ENCODE measurements at places on chromosomes 4 and X.

DNA sequence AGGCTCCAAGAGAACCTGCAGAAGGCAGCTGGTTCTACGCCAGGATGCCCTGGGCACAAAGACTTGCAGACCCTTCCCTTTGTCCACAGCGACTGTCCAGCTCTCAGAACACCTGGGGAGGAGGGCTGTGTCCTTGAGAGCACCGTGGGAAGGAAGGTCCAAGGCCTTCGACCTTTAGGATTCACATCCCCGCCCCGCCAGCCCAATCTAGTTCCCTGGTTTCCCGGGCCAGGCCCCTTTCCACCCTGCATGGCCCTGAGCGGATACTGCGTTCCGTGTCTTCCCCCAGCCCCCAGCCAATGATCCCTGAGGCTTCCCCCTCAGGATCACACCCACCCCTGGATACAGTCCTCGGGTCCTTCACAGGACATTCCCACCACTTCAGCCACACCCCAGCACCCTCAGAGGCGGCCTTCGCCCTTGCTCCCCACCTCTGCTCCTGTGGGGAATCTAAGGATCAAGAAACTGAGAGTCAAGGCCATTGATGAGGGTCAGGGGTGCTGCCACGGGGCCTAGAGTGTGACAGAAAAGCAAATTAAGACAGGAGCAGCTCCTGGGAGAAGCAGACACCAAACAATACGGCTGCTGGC is 9.1 kb downstream of the ABCD1 start:
- no peak for DNase-seq

GRCh38 chr4:77308843-77309242 is 151.8 kb downstream of the CCNG2 start:
- DNase-seq = no peak

DNA sequence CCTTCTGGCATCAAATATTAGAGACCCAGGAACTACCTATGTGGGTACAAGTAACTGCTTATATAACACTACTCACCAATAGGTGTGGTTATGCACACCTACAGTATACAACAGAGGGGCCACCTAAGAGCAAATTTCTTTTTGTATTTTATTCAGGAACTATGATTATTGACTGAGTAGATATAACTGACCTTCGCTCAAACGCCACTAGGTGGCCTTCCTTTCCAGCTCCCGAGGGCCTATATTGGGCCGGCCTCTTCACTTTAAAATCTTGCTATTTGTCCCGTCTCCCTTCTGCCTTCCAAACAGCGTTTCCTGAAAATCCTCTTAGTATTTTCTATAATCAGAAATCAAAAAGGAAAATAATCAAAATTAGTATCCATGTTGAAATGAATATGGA is 19.9 kb upstream of the PABPC5 start:
- DNase-seq = no peak

DNA sequence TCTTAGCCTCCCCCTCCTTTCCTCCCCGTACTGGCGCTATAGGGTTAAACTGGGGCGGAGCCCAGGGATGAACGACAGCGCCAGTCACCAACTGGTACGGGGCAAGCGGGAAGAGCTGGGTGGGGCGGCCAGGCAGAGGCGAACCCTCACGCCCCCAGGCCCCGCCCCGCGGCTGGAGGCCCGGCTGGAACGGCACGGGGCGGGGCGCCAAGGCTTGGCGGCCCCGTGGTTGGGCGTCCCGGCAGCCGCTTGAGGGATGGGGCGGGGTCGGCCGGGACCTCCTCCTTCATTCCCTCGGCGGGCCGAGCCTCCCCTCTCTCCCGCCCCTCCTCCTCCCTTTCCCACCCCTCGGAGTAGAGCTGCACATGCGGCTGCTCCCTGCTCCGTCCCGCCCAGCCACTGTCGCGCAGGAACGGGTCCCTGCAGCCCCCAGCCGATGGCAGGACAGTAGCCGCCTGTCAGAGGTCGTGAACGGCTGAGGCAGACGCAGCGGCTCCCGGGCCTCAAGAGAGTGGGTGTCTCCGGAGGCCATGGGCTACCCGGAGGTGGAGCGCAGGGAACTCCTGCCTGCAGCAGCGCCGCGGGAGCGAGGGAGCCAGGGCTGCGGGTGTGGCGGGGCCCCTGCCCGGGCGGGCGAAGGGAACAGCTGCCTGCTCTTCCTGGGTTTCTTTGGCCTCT is at the start of gene EDA:
EDA (plus strand) TSS at position 335 of the 678 bp plus-strand sequence.
- peak; percentile 67 for DNase-seq

DNA sequence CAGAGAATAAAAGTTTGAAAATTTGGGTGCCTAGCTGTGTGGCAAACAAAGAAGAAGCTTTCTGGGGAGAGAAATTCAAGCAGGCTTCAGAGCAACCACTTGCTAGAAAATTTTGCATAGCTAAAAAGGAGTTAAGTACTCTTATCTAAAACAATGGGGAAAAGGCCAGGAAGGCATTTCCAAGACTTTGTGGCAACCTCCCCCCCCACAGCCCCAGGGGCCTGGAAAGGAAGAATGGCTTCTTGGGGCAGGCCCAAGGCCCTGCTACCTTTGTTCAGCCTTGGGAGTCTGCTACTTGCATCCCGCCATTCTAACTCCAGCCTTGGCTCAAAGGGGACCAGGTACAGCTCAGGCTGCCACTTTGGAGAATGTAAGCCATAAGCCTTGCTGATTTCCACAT is 102.2 kb downstream of the PTCHD1 start:
- no peak for DNase-seq

DNA sequence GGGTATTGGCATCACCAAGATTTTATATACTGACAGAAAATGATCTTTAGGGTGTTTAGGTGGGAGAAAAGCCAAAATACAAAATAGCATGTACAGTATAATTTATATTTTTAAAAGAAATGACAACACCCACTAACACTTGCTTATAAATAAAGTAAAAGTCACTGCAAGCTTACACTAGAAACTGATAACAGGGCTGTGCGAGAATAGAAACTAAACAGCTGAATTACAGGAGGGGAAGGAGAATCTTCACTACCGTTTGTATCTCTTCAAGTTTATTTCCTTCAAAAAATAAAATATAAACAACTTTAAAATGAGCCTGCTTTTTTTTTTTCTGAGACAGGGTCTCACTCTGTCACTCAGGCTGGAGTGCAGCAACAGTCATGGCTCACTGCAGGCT is 22.8 kb downstream of the GRSF1 start:
- DNase-seq = no peak

DNA sequence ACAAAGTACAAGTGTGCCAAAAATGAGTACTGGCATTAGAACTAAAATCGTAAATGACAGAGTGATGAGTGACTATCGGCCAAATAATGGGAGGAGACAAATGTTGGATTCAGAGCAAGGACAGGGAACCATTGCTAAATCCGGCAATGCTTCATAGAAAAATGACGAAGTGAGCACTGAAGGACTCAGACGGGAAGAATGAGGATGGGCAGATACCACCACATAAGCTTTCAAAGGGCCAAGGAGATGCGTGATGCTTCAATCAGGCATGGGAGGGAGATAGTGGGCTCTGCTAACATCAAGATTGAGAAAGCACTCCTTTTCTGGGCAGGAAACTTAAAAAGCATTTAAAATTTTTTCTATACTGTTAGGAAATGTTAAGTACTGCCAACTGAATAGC is 21.6 kb downstream of the RBBP7 start:
- DNase-seq = no peak

DNA sequence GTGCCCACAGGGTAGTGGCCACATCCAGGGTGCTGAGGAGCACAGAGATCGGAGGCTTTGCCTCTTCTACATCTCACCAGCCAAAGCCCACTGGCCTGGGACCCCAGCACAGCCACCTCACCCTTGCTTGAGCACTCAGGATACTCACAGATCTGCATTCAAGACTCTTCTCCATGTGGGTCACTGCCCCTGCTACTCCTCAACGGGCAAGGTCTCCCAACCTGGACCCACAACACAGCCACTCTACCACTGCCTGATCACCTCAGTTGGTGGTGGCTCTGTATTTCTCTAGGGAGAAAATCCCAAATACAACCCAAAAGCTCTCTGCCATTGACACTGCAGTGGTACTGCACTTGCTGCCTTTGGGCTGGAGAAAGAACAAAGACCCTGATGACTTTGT is 190.3 kb upstream of the KLHL4 start:
- DNase-seq = no peak

- DNase-seq = no peak
Observed at GRCh38 chr4:19425146-19425545, 826.6 kb upstream of the SLIT2 start.
